ENCODE measurements at places on chromosomes 4 and X. TPM values are rescaled to one million over a fixed set of nuclear protein-coding genes. Genes with fewer than 3 reads are reported as not detected.

GRCh38 chr4:156976147-156976546 lies 4.5 kb upstream of the PDGFC start:
- no peak for DNase-seq

- no peak for DNase-seq
These were observed 59.8 kb downstream of the DDIT4L start for GRCh38 chr4:100130491-100130890.

Gene MRPL1
- 21.9 TPM for total RNA-seq

Gene LYAR
- 30.7 TPM for total RNA-seq

DNA sequence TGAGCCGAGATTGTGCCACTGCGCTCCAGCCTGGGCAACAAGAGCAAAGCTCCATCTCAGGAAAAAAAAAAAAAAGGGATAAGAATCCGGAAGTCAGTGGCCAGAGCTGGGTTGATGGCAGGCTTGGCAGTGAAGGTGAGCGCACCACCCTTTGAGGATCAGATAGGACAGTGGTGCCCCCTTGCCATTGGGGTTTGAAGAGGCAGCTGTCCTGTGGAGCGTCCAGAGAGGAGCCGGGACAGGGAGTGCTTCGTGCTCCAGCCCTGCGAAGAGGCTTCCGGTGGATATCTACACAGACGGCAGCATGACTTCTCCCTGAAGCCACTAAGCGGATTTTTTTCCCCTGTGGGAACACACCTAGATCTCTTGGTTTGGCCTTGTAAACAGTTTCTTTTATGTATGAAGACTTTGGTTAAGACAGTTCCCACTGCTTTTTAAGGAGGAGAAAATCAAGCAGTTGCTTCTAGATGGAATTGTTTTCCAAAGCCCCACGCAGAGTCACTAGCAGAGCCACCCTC lies 6.5 kb downstream of the TBC1D14 start:
- no peak for DNase-seq

GRCh38 chr4:26015133-26015651 lies 101.2 kb downstream of the SMIM20 start:
- DNase-seq, result no peak

Data from Caki2 (cell line).